Cerebellum (tissue), 4 donors: ENCODE measurements at places on chromosomes 5 and 9.

DNA sequence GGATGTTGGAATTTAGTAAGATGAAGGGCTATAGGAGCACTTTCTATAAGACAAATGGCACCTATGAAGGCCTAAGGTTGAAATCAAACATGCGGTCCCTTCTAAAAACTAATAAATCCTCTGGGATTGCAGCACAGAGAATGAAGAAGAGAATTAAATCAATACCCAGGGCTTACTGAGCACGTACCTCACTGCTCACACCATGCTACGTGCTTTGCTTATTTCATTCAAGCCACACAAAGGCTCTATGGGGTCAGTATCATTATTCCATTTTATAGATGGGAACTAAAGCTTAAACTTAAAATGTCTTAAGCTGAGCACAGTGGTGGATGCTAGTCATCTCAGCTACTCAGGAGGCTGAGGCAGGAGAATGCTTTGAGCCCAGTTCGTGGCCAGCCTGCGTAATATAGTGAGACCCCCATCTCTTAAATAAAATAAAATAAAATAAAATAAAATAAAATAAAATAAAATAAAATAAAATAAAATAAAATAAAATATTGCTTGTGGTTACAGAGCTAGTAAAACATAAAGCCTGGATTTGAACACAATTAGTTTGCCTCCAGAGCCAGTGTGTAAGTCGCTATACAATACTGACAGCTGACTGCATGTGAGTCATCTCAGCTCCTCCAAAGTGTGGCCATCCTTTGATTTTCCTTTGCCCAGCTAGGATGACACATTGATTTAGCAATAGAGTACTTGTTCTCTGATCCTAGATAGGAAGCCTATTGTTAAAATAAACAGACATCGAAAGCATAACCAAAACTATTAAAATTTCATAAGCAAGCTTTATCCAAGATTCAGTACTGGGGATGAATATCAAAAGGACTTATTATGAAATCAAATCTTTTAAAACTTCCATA lies 20.9 kb upstream of the DPYSL3 start:
- DNase-seq, result no peak

DNA sequence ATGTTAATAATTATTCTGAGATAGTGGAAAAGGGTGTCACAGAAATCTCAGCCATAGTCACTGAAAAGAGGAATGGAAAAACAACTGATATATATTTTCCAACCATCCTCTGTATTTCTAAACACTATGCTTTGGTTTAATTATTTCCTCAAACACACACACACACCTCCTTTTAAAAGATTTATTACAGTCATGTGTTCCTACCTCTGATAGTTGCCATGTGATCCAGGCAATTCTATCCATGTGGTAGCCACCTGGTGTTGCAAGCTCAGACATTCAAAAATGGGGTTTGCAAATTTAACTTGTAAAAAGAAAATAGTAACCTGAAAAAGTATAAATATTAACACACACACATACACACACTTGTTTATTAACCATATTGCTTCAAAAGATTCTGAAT lies 40.0 kb upstream of the CCNG1 start:
- DNase-seq, result no peak

- peak; percentile 59 for DNase-seq
These were observed 148.3 kb downstream of the GAPVD1 start for GRCh38 chr9:125409637-125410521.

DNA sequence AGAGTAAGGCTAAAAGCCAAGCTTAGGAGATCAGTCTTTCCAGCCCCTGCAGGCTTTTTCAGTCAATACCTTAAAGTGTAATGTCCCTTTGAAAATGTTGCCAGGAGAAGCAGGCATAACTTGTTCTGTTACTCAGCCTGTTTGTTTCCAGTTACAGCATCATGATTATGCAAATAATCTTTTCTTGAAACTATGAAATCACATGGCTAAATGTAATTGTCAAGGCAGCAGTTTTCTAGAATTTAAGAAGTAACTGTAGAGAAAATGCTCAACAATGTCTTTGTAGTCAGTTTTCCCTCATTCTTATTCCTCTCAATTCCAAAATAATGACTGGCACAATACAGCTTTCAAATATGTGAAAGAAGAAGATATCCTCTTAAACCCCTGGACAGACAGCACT lies 1.9 kb upstream of the GPR107 start:
- DNase-seq, result no peak

DNA sequence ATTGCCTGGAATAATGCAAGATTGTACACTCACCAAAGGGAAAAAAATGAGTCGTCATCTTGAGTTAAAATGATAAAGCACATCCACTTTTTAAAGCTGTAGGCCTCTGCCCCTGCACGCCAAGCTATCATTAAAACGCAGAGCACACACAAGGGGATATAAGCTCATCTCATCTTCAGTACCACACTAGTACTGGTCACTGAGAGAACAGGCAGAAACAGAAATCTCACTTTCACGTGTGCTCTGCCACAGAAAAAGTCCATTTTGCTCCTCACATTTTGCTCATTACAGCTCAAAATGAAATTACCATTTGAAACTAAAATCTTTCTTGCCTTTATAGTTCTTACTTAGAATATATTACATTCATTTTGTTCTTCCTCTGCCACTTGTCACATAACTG lies 99.2 kb upstream of the SLC30A5 start:
- no peak for DNase-seq

DNA sequence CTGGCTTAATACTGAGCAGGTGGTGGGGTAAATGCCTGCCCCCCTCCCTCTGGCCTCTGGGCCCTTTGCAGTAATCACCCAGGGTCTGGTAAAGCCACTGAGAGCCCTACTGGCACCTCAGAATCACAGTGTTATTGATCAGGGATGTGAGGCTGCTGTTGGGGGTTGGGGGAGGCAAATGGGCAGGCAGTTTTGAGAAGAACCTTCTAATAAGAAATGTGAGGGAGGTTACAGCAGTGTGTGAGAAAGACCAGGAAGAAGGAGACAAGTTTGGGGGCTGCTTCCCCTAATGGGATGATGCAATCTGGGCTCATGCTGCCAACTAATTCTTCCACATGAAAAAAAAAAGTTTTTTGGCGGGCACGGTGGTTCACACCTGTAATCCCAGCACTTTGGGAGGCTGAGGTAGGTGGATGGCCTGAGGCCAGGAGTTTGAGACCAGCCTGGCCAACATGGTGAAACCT lies 3.1 kb upstream of the B4GALT7 start:
- DNase-seq, result no peak

DNA sequence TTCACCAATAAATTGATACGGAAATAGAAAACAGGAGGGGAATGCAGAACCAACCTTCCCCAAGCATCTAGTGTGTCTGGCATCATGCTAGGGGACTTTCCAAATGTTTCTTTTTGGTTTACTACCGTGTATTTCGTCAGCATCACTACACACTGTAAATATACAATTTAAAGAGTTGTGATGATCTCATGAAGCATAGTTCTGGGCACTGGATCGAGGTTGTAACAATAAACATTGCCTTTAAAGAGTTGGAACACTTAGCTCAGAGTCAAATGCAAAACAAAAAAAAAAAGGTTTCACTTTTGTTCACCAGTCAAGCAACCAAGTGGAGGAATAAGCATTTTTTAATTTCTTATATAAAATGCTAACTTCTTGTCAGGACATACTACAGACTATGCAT lies 2.9 kb upstream of the SCAI start:
- no peak for DNase-seq

- no peak for DNase-seq
These were observed 44.6 kb upstream of the SLC25A51 start for GRCh38 chr9:37948417-37948980.

DNA sequence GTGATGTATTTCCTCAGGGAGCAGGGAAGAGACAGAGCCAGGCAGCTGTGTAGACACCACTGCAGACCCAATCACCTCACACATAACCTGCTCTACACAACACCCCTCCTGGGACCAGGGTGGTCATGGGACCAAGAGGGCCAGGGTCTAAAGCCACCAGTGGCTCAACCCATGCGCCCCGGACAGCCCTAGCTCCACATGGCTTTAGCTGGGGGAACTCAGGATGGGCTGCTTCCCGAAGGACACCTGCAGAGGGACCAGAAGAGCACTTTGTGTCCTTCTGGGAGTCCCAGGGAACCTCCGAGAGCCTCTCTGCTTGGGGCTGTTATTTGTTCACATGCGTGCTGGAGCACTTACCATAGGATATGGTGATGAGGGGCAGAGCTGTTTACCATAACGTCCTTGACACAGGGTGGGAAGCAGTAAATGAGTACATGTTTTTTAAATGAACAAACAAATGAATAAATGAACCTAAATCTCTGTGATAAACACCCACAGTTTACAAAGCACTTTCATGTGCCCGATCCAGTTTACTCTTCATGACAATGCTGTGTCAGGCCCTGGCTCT lies 12.3 kb downstream of the SEPTIN8 start:
- no peak for DNase-seq

- peak; percentile 23 for DNase-seq
These were observed 19.7 kb downstream of the RIOK2 start for GRCh38 chr5:97163360-97163764.

DNA sequence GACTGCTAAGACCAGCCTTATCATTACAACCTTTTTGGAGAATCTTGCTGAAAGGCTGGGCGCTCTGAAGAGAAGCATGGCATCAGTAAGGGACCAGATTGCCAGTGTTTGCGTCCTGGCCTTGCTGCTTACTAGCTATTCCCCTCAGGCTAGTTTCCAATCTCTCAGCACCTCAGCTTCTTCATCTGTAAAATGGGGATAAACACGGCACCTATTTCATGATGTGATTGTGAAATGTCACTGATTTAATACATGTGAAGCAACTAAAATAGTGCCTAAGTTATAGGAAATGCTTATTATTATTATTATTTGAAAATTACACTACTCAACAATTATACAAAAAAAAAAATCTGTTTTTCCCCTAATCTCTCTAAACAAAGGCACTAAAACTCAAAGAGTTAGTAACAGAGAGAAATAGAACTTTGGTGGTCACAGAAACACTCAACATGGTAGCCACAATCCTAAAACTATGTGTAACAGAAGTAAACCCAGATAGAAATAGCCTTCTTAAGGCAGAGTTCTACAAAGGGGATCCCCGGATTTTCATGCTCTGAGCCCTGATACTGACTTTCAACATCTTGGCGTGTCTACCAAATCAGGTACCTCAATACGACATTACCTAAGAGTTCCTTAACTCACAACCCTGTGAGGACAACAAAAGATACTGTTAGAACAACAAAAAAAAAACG lies 62.0 kb downstream of the ENC1 start:
- DNase-seq, result no peak
